NCI-H526 (cell line): ENCODE measurements at places on chromosomes 6 and 20.

DNA sequence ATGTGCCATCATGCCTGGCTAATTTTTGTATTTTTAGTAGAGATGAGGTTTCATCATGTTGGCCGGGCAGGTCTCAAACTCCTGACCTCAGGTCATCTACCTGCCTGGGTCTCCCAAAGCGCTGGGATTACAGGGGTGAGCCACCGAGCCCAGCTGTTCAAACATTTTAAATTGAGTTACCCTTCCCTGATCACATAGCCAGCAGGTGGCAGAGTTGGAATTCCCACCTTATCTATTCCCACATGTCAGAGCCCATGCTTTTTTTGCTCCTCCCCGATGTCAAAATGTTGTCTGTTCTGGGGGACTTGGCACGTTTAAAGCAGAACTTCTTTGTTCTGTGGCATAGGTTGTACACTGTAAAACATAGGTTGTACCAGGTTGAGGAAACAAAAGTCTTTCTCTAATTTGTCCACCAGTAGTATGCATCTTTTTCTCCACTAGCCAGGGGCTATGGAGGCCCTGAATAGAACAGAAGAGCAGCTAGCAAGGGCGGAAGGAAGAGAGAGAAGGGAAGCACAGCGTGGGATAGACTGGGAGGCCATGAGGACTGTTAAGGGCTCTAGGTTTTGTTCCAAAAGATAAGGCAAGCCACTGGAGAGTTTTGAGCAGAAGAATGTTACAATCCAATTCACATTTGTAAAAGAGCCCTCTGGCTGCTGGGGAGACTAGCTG is 7.3 kb upstream of the LBP start:
- DNase-seq = no peak

- DNase-seq = no peak
Observed at GRCh38 chr20:10432079-10432478, 1.9 kb downstream of the MKKS start.

DNA sequence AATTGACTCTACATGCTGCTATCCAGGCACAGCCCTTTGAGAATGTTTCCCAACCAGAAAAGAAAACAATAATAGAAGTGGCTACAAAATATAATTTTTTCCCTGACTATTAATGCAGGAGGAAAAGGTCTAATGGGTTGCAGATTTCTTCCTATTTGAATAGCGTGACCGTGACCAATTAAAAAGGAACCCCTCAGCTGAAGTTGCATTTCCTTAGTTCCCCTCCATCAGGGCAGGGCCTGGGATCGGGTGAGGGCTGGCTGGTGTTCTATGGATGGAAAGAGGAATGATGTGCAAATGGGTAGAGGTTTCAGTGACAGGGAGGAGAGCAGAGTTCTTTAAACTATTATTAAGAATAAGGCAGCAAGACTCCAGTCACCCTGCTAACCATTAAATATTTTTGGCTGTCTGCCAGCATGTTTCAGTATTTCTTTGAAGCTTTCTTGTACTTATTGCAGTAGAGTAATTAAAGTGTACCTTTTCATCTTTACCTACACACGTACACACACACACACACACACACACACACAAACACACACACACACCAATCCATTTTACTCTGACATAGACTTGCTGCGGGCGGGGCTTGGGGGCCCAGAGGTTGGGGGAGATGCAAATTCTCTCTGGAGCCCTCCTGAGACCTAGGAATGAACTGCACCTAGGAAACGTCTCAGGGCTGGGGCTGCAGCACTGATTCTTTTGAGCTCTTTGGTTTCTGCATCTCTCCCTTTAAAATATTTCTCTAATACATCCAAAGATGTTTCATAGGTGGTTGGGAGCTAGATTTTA is 154.8 kb upstream of the SLC35B3 start:
- peak; percentile 26 for DNase-seq

GRCh38 chr6:110814102-110815014 is 911 bp downstream of the CDK19 start:
- DNase-seq = peak; percentile 73

- DNase-seq = no peak
Observed at GRCh38 chr20:10622657-10623418, 51.0 kb downstream of the JAG1 start.

- DNase-seq = no peak
Observed at GRCh38 chr6:30283761-30284160, 43.0 kb upstream of the TRIM39 start.

- DNase-seq = no peak
Observed at GRCh38 chr6:111898452-111898851, 25.2 kb upstream of the FYN start.

GRCh38 chr20:17875981-17876385 is 92.6 kb downstream of the SNX5 start:
- DNase-seq = no peak

DNA sequence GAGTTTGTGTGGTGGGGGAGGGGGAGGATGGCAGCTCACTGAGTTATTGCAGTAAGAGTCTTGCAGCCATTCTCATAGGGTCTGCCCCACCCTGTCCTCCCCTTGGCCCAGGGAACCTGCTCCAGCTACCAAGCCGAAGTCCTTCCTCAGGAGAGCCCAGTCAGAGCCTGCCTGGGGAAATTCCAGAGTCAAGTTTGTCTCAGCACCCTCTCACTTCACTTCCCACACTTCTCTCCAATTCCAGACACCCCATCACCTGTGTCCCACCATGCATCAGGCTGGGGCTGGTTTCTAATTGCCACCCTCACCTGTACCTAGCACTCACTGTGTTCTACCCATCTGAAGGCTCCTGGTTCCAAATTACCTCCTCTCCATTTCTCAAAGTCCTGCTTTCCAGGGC is 10.3 kb upstream of the SLC22A16 start:
- DNase-seq = no peak

- DNase-seq = no peak
Observed at GRCh38 chr6:97732045-97732444, 449.0 kb upstream of the MMS22L start.

DNA sequence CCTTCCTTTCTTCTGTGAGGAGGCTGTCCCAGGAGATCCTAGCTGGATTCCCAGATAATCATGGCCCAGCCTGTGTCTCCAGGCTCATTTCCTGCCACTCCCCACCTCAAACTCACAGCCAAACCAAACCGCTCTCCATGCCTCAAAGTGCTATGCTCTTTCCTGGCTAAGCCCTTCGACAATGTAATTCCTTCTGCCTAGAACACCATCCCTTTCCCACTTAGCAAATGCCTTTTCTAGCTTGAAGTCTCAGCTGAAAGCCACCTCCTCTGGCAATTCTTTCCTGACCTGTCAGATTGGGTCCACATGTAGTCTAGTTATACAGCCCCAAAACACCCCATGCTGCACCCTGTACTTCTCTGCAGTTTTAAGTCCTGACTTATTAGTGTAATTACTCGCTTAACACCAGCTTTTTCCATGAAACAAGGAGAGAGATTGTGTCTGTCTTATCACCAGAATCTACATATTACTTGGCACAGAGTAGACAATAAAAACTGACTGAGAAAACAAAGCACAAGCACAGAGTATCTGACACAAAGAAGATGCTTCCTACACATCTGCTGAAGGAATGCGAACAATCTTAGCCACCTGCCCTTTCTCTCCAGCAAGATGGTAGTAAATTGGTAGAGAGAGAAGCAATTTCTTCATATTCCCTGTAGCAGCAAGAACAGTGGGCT is 5.4 kb downstream of the TRIM26 start:
- no peak for DNase-seq

DNA sequence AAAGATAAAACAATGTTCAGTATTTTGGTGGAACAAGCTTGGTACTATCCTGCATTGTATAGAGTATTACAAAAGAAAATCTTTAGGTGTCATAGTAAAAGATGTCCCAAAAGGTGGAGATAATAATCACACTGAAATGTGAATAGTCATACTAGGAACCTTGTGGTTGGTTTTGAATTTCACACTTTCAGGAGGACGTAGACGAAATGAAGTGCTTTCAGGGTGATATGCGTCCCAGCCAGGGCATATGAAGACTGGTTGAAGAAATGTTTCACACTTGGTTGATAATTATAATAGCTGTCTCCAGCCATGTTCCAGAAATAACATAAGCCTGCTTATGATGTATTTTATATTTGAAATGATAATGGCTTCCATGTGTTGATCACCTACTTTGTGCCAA is 60.4 kb downstream of the SCAND1 start:
- no peak for DNase-seq
